ENCODE measurements at places on chromosomes 3 and 15.

DNA sequence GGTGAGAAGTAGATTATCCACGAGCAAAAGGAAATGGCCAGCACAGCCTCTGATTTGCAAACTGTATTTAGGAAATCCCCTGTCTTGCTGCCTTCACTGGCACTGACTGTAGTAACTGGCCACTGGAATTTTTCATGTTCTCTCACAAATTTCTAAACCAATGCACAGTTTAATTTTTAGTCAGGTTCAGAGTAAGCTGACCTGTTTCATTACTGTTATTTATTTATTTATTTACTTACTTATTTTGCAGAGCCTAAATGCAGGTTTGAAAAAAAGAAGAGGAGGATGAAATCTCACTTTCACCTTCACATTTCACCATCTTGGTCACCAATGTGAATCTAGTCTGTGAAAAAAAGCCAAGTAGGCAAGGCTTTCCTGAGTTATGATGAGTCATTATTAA, 291.0 kb downstream of the PLOD2 start:
- no peak for DNase-seq

GRCh38 chr3:123685780-123686179, 100.9 kb upstream of the HACD2 start:
- no peak for DNase-seq

- DNase-seq = no peak
Observed at GRCh38 chr15:65912235-65912634, 42.9 kb downstream of the RAB11A start.

DNA sequence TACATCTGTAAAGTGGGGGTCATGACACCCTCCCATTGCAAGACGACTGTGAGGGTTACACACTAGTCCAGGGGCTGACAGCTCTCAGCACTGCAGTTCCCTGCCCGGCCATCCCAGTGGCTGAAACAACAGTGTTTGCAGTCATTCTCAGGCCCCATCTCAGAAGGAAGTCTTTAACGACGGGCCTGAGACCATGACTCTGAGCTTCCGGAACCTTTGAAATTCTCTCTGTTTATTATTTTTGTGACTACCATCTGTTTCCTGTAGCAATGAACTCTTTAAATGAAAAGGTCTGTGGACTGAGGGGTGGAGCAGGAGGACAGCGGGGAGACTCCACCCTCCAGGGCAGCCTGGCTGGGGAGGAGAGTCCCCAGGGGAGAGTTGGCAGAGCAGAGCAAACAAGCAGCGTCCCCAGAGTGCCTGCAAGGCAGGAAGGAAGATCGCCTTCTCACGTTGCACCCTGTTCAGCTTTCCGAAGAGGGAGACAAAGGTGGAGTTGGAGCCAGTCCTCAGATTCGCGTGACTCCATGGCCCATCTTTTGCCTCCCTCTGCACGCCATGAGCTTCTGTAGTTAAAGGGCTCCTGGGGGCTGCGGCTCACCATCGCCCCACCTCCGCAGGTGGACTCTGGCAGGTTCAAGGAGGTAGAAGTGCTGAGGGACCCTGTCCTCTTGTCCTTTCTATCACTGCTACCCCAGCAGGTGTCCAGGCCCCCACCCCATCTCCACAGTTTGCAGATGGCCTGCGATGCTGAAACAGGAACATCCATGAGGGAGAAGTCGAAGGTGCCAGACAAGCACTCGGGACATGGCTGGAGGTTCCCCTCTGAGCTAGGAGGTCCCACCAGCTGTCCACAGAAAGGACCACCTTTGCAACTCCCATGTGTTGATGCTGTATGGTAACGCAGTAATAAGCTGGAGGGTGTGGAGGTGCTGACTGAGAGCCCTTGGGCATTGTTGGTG, 525.8 kb upstream of the PROK2 start:
- DNase-seq = no peak

DNA sequence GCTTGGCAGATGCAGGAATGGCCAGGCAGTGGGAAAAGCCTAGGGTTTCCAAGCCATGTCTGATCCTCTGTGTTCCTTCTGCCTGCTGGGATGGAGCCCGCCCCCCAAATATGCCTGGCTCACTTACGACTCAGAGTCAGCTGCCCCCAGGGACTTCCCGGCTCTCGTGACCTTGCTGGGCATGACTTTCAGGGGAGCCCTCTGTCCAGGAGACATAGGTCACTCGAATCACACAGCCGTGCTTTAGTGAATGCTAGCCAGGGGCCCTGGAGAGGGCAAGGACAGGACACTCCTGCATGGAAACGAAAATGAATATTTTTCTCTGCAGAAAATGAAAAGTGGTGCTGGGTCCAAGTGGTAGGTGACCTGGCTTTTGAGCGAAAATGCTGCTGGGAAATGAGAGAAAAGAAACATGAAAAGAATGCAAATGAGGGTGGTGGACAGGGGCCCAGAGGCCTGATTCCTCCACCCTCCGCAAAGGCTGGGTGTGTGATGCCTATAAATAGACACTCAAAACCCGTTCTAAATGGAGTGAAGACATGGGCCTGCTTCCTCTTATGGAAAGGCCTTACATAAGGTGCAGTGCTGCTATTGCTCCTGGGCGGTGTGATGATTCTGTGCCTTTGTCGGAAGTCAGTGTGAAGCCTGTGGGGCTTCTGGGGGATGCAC, 107.4 kb downstream of the APBA2 start:
- no peak for DNase-seq

- no peak for DNase-seq
Observed at GRCh38 chr3:13654330-13655060, 105.6 kb downstream of the FBLN2 start.

- DNase-seq = no peak
Observed at GRCh38 chr15:60827492-60827891, 348.6 kb upstream of the ICE2 start.

- DNase-seq = no peak
Observed at GRCh38 chr3:124935794-124936542, 1.4 kb upstream of the MUC13 start.

- DNase-seq = no peak
Observed at GRCh38 chr3:194134757-194135515, 1.0 kb upstream of the HES1 start.

GRCh38 chr15:48459571-48460442, 128.6 kb downstream of the DUT start:
- DNase-seq = no peak

- DNase-seq = no peak
Observed at GRCh38 chr15:57538821-57539220, 52.9 kb upstream of the MYZAP start.

DNA sequence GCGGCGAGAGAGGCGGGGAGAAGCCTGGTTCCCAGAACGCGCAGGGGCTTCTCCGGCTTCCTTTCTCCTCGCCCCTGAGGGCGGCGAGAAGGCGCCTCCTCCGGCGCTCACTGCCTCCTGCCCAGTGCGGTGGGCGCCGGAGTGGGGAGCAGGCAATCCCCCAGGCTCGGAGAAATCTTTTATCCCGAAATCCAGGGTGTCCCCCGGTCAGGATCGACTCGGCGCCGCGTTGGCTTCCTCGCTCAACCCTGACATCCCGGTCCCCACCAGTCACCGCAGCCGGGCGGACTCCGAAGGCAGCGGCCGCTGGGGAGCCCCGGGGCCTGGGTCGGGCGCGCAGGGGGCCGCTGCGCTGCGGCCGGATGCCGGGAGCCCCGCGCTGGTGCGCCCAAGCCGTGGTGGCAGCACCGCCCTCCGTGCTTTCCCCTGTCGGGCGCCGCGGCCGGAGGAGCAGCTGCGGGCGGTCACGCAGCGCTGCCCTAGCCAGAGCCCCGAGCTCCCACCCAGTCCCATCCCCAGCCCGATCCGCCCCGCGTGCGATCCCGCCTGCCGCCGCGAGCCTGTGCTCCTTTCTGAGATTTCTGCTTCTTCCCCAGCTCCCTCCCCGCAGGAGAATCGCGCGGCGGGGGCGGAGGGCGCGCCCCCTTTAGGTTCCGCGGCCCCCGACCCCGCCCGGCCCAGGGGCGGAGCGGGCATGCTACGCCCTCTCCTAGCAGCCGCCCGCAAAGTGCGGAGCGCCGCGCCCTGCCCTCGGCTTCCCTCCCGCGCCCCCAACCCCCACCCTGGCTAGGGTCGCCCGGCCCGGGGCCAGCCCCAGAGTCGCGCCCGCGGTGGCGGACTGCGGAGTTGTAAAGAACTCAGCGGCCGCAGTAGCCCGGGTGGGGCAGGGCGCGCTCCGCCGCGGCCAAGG, 683 bp upstream of the CACNA2D3 start:
- DNase-seq = no peak

GRCh38 chr15:69099941-69100340, 60.5 kb upstream of the GLCE start:
- DNase-seq = no peak

DNA sequence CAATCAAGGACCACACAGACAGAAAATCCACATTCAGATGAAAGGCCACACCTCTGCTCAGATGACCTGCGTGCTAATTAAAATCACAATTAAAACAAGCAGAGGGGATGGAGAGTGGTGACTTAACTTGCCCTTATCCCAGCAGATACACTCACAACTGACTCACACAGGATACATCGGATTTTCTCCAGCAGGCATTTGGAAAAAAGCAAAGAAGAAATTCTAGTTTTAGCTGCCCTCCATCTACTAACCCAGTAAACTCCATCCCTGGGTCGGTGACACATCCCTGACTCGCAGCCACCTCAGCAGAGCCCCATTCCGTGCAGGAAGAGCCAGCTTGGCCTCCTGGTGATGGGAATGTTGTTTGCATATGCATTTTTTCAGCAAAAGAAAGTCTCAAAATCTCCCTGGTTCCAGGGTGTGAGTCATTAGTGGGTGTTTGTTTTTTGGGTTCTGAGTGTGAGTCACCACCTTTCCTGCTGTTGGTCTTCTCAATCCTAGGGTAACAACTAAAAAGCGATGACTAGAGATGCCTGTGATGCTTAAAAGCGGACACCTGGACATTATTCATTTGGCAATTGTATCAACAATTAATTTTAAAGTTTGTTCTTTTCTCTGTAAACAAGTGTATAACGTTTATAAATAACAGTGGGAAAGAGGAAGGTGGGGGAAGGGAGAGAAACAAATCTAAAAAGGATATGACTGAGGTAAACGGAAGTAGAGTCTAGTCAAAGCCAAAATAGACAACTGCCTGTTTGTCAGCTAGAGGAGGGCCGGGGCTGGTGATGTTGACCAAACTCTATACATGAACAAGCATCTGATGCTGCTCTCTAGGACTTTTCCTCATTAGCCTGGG, 49.8 kb upstream of the SLC4A7 start:
- DNase-seq = peak; percentile 94

DNA sequence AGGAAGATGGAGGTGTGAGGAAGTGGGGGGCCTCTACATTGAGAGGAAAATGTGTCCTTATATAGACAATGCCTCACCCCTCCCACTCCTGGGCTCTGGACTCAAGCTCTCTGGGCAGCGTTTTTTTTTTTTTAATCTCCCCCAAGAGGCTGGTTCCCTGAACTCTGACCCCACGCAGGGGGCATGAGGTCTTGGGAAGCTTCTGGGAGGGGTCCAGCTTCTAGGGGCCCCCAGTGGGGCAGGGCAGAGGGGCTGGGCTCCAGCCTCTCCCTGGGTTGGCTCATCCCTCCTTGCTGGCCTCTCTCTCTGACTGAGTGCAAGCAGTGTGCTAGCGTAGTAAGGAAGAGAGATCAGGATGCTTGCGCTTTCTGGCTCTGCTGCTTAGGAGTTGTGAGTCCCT, 101.4 kb upstream of the HACD2 start:
- no peak for DNase-seq

- no peak for DNase-seq
Observed at GRCh38 chr3:81931265-81932251, 170.1 kb upstream of the GBE1 start.

DNA sequence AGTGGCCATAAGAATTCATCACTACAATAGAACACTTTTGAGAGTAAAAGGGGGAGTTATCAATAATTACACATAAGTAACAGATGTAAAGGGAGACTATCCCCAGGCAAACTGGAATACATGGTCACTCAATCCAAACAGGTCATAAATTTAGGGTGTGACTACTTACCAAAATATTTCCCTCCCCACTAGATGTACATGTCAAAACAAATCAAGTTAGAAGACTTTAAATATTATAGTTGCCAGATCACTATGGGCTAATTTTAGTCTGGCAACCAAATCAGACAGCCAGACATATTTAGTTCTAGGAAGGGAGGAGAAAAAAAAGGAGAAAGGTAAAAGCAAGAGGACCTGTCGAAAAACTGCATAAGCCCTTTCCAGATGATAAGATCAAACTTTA, 23.1 kb downstream of the SLC24A5 start:
- DNase-seq = no peak

DNA sequence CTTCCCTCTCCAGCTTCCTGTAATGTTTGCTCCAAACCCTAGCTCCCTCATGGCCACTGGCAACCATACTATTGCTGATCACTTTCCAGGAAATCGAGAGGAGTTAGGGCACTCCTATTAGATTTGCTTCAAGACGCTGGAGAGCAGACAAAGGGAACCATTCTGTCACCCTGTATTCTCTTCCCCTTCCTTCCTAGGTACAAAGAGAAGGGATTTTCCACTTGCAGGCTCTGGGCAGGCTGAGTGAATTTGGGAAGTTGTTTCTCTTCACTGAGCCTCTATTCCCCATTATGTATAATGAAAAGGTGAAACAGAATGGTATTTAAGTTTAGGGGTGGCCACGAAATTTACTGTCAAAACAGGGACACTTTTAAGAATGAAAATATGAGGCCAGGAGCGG, 99.4 kb upstream of the LPP start:
- no peak for DNase-seq

DNA sequence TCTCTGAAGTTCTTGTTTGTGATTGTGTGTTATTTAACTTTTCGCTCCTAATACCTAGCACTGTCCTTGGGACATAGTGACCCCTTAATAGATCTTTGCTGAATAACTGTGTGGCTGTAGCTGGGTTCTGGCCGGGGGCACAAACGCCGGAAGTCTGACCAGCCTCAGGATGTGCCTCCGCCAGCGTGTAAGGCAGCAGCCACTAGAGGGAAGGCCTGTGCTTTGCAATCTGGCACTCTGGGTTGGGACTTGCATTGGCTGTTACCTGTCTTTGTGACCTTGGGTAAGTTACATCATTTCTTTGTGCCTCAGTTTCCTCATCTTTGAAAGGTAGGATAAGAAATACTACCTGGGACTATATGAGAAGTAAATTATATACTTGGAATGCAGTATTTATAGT, 158.7 kb downstream of the GHSR start:
- no peak for DNase-seq

- DNase-seq = no peak
Observed at GRCh38 chr15:58441376-58442070, 9.7 kb downstream of the LIPC start.

DNA sequence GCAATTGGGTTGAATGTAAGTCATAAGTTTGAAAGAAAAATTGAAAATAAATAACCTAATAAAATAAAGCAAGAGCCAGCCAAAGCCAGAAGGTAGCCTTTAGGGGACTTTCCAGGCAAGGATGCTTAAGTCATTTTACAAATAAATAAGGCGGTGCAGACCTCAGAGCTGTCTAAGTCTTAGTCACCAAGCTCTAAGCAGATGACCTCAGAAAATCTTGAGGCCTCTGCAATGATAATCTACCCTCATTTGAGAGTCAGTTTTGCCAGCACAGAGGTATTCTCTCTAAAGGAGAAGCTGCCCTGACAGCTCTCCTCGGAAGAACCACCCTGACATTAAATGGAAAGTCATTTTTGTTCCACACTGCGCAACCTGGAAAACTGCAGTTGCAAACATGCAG, 113.9 kb downstream of the OXNAD1 start:
- DNase-seq = no peak
